ENCODE measurements at places on chromosomes 4 and X.

DNA sequence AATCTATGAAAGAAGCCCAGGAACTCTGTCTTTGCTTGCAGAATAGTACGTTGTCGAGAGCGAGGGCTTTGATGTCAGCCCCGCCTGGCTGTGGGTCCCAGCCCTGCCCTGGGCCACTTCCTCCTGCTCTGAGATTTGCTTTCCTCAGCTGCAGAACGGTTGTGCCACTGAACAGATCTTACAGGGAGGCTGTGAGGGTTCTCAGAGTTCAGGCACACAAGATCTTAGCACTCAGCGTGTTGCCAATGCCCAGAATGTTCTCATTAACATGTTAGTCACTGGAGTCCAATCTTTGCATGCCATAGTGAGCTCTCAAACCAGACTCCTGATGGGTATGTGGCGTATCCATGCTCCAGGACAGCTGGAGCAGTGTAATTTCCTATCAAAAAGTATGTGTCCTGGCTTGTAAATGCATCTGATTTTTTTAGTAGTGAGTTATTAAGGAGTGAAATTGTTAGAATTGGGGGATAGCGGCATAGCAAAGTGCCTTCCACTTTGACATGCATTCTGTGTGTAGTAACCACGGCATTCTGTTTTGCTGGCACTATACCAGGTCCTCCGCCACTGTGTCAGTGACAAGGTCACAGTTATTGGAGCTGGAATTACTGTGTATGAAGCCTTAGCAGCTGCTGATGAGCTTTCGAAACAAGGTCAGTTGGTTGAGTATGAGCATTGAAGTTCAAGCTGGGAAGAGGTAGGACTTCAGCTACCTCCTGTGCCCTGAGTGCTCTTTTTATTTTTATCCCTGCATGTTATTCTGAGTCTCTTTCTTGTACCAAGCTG is 31.6 kb downstream of the TKTL1 start:
- DNase-seq, result no peak

DNA sequence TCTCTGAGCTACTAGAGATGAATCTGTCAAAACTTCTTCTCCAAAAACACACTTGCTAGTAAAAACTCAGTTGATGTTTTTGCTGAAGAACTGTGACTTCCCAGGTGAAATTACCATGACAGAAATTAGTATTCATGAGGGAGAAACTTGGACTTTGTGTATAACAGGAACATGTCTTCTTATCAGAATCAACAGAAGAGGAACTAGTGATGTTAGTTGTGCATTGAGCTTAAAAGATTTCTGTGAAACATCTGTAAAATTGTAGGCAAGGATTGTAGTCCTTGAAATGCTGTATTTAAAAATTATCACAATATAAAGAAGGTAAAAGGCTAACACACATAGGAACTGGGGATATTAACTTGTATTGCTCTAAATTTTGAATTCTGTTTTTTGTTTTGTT is 11.3 kb downstream of the FAM241A start:
- no peak for DNase-seq

GRCh38 chr4:152598454-152598853 is 62.6 kb upstream of the FBXW7 start:
- DNase-seq, result no peak

DNA sequence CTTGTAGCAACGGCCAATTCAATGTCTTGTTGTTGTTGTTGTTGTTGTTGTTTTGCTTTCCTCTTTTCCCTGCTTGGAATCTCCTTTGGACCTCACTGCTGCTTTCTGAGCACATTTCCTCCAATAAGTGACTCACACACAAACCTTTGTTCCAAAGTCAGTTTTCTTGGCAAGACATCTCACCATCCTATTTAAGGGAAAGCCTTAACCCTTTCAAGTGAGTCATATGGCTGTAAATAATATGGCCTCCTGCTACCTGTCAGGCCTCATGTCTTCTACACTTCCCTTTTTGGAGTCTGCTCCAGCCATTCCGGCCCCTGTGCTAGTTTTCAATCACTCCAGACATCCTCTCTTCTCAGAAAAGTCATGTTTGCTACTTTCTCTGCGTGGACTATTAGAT is 79.5 kb upstream of the MAGEB10 start:
- no peak for DNase-seq

- peak; percentile 20 for DNase-seq
These were observed 53.2 kb downstream of the SPRY1 start for GRCh38 chr4:123449780-123450179.

- no peak for DNase-seq
These were observed 3.1 kb downstream of the MAMLD1 start for GRCh38 chrX:150365990-150366911.

- no peak for DNase-seq
These were observed 104.6 kb upstream of the LRPAP1 start for GRCh38 chr4:3636646-3637320.
